ENCODE measurements at places on chromosomes 7 and 10.

GRCh38 chr7:92697012-92697411 lies 106.8 kb upstream of the FAM133B start:
- DNase-seq = no peak

- no peak for DNase-seq
These were observed 40.8 kb upstream of the HGF start for GRCh38 chr7:81810476-81811155.

DNA sequence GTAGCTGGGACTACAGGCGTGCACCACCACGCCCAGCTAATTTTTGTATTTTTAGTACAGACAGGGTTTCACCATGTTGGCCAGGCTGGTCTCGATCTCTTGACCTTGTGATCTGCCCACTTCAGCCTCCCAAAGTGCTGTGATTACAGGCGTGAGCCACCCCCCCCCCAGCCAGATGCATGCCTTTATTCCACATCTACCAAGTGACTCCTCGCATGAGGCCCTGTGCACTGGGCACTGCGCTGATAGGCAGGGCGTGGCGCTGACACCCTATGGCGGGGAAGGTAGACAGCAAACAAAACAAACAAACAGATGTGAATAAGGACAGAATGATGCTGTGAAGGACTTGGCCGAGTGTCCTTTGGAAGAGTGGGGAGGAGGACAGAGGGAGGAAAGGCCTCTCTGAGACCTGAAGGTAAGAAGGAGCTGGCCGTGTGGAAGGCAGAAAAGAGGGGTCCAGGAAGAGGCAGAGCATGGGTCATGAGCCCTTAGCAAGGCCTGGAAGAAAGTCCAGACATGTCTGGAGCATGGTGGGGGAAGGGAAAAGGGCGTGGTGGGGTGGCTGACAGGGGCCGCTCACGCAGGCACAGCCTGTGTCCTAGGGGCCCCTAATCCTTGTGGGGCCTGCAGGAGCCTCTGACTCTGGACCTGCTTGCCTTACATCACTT lies 47.5 kb upstream of the CACUL1 start:
- no peak for DNase-seq

GRCh38 chr10:1632141-1632540 lies 105.2 kb downstream of the ADARB2 start:
- no peak for DNase-seq

- no peak for DNase-seq
These were observed 46.0 kb downstream of the ASB4 start for GRCh38 chr7:95531605-95532219.

DNA sequence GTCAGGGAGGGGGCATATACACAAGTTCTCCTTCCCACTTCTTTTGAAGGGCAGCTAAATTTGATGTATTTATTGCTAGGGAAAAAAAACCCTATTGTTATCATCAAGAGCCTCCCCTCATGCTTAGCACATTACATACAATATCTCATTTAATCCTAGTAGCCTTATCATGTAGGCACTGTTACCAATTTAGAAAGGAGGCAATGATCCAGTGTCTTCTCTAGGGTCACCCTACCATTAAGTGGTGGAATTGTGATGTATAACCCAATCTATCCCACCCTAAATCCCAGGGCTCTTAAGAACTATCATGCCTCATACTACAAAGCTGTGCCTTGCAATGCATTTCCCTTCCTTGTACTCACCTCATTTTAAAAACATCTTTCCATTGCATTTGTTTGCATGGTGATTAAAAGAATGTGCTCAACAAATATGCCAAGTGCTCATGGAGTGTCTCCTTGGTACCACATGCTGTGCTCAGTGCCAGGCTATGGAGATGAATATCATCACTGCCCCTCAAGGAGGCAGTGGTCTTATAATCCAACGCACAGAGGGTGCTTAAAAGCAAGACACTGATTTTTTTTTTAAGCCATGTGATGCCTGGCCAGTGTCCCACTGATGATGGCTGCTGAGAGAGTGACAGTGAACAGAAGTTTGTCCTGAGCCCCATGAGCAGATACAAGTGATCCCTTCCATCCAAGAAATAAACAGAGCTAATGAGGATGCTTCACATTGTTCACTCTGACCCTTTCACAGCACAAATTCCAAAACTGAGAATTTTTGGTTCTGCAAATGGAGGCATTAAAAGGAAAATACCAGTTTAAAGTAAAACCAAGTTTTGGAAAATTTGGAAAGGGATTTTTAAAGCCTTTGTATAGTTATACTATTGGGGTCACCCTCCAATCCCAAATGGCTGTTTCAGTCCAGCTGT lies 98.2 kb downstream of the SORBS1 start:
- no peak for DNase-seq

DNA sequence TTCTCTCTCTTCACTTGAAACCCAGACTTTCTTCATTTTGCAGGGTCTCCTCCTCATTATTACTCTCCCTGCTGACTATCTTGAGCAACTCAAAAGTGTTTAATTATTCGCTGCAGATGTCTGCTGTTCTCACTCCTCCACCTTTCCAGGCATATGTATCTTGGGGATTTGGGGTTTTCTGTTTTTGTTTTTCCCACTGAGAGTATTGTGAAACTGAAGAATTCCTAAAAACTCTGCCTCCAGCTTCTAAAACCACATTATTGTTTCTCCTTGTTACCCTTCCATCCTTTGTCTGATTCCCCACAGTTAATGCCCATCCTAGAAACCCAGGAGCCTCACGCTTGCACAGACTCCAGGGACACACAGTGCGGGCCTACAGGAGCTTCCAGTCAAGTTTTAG lies 51.3 kb downstream of the WNT2 start:
- no peak for DNase-seq

- DNase-seq = peak; percentile 78
These were observed 102.5 kb downstream of the CD36 start for GRCh38 chr7:80740778-80741545.

GRCh38 chr7:7565746-7566650 lies 686 bp upstream of the MIOS start:
- DNase-seq = no peak

GRCh38 chr10:112002206-112002605 lies 181.4 kb downstream of the GPAM start:
- DNase-seq = no peak

All from astrocyte of the spinal cord (primary cell).